Stimulated activated CD8-positive, alpha-beta memory T cell treated with anti-CD3 and anti-CD28 coated beads, Interleukin-2, amount 100 ng/mL, for 1 hour (primary cell): ENCODE measurements at places on chromosomes 3 and 15.

- no peak for DNase-seq
These were observed 46.8 kb downstream of the SST start for GRCh38 chr3:187623285-187623814.

- no peak for DNase-seq
These were observed 14.2 kb upstream of the IQSEC1 start for GRCh38 chr3:13087320-13087990.

- DNase-seq: no peak
These were observed 49.1 kb downstream of the CCK start for GRCh38 chr3:42216931-42217333.

GRCh38 chr3:18937574-18937973, 210.7 kb upstream of the KCNH8 start:
- no peak for DNase-seq

- DNase-seq: no peak
These were observed 26.5 kb upstream of the SIAH2 start for GRCh38 chr3:150789451-150789850.

DNA sequence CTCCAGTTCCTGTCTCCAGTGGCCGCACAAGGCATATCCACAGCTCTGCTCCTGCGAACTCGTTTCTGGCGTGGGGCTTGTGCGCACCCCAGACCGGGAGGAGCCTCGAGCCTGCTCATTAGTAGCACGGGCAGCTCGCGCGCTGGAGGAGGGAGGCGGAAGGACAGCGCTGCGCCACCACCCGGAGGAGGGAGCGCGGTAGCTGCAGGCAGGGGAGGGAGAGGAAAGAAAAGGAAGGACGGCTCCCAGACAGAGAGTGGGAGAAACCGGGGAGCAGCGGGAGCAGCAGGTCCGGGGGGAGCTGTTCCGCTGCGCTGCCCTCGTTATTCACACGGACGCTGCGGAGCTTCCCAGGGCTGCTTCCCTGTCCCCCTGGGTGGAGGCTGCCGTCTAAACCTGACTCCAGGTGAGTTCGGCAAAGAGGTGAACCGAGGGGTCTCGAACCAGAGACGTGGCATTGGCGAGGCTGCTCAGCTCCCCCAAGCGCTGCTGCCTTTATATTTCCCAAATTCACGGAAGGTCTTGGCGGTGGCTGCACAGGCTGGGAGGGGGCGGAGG, 121.3 kb upstream of the ZNF717 start:
- DNase-seq: no peak

GRCh38 chr3:174397848-174398247, 461.3 kb upstream of the NAALADL2 start:
- DNase-seq: no peak

- no peak for DNase-seq
These were observed 21.5 kb upstream of the PTPN23 start for GRCh38 chr3:47359323-47359722.

GRCh38 chr15:72365844-72366243, 10.0 kb downstream of the HEXA start:
- no peak for DNase-seq

GRCh38 chr3:39028546-39028945, 23.2 kb downstream of the SCN11A start:
- no peak for DNase-seq

- DNase-seq: no peak
These were observed 24.4 kb downstream of the TP63 start for GRCh38 chr3:189655617-189656016.

DNA sequence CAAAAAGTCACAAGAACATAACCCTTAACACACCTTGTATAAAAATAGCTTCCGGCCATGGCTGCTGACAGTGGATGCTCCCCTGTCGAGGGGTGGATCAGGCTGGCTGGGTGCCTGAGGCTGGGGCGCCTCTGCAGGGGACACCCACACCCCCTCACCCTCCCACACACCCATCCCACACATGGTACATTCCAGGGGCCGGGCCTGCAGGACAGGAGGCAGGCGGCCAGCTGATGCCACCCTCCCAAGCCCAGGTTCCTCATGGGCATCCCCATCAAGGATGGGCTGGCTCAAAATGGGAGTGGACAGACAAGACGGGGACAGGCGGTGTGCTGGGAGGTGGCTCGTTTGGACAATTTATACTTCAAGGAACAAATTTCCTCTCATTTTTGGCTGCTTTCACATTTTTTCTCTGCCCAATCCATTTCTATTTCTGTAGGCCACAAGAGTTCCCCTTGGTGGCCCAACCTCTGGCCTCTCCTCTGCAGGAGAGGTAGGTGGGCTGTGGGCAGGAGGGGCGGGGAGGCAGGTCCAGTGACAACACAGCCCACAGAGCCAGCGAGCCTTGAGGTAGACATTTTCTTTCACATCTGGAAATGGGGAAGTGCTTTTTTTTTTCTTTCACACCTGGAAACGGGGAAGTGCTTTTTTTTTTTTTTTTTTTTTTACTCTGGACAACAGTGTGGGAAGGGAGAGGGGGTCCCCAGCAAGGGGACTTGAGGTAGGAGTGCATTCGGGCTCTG, 23.3 kb downstream of the RNU5B-1 start:
- DNase-seq: no peak
